ENCODE measurements at places on chromosomes 11 and 22. TPM values are rescaled to one million over a fixed set of nuclear protein-coding genes. Genes with fewer than 3 reads are reported as not detected.

GRCh38 chr22:36725366-36726006 is 21.9 kb upstream of the CACNG2 start:
- no peak overlapping the region for H3K27ac ChIP-seq
- peak; percentile 8 for DNase-seq
- H3K36me3 ChIP-seq = no peaks in the 10 kb centered on the region
- H3K27me3 ChIP-seq = no peaks in the 10 kb centered on the region
- H3K4me1 ChIP-seq = no peaks in the 10 kb centered on the region

DNA sequence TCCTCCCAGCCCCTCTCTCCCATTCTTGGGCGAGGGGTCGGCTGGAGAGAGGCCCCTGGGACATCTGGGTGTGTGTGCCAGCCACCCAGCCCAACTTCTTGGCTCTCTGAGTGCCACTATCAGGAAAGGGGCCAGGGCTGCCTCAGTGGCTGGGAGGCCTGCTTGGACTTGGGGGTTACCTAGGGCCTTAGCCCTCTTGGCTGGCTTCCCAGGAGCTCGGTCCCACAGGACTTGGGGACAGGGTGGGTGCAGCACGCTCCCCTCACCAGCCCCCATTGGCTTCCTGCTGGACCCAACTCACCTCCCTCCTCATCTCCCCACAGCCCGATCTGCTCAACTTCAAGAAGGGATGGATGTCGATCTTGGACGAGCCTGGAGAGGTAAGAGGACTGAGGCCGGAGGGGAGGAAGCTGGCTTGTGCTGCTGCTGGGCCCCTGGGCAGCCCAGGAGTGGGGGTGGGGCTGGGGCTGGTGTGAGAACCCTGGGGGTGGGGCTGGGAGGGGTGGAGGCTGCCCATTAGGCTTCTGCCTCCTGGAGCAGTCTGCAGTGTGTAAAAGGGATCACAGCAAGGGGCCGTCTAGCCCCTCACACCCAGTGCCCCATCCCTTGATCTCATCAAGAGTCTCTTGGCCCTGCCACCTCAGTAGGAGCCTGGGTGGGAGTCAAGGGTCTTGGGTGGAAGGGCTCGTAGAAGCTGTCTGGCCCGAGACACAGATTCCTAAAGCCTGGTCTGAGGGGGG is 54.8 kb downstream of the TRIOBP start:
- H3K36me3 ChIP-seq = no peaks in the 10 kb centered on the region
- no peaks in the 10 kb centered on the region for H3K27me3 ChIP-seq
- peak overlapping the region; percentile 56 for H3K27ac ChIP-seq
- peaks cover 55% of the 10 kb centered on the region for H3K4me1 ChIP-seq
- no peak overlapping the region for H3K4me3 ChIP-seq
- no peak for DNase-seq

The TRIM6 gene
- total RNA-seq = 1.0 TPM

- H3K4me3 ChIP-seq = no peak overlapping the region
- H3K4me1 ChIP-seq = peaks cover 8% of the 10 kb centered on the region
- H3K27ac ChIP-seq = no peak overlapping the region
- no peaks in the 10 kb centered on the region for H3K36me3 ChIP-seq
- no peaks in the 10 kb centered on the region for H3K27me3 ChIP-seq
- no peak for DNase-seq
Measured at GRCh38 chr11:36475192-36475591, 34.9 kb downstream of the TRAF6 start.

GRCh38 chr22:36183446-36183845 is 18.2 kb downstream of the APOL4 start:
- H3K36me3 ChIP-seq = no peaks in the 10 kb centered on the region
- no peak overlapping the region for H3K4me3 ChIP-seq
- no peak for DNase-seq
- no peak overlapping the region for H3K27ac ChIP-seq
